Mesothelial cell of epicardium (in vitro differentiated cells): ENCODE measurements at places on chromosomes 3 and 15.
A peak's percentile ranks its signal among the peaks of the same experiment; 100 is the strongest.

DNA sequence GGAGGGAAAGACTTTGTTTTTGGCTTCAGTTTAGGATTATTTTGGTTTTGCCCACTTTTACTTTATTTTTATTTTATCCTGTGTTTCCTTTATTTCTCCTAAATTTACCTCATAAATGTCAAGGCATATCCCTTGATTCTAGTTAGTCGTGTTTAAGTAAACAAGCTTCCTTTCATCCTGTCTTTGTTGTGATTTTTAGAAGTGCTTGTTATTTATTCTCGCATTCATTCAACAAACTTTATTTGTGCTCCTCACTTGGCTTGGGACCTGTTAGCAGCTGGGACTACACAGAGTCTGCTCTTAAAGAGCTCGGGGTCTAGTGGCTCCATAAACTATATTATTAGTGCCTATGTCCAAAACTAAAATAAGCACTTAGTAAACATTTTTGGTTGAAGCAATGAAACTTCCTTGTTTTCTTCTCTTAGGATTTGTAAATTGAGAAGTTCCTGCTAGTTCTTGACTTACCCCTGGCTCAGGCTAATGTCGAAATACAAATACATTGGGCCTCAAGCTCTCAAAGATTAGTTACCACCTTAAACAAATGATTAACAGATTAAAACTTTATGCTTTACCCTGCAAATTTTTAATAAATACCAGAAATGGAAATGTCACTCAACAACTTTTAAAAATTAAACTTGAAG is 19.0 kb upstream of the DMXL2 start:
- DNase-seq, result no peak

GRCh38 chr3:180325958-180326357 is 276.0 kb upstream of the TTC14 start:
- DNase-seq, result no peak

- no peak for DNase-seq
Observed at GRCh38 chr3:133264920-133265319, 134.9 kb upstream of the BFSP2 start.

DNA sequence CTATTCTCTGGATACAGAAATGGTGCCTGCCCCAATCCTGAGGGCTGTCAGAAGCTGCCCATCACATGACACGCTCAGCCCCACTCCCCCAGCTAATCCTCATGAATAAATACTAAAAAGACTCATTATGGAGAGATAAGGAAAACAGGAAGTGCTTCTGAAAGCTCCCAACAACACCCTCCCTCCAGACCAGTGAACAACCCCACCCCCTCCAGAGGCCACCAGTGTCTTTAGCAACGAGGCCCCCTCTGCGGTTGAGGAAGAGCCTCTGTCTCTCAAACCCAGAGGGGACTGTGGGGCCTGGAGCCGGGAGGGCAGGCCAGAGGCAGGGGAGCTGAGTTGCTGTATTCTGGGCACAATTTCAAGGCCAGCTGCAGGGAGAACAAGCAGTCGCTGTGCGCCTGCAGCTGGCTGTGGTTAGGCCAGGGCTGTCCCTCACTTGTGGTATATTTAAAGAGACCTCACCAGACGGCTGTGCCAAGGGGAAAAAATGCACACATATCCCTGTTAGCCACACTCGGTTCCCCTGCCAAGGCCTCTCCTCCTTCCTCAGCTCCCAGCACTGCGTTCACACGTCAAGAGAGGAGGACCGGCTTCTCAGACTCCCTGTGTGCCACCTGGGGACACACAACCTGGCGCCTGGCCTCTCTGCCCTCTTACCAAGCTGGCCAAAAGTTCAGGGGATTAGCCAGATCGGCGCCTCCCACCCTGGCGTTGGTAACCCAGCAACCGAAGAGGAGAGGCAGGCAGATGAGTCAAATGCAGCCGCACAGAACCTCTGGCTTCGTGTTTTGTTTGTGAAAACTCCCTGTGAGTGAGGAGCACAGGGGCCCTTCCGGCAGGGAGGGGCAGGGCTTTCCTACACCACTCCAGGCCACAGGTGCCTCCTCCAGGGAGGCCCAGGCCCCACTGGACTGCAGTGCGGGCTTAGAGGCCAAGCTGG is 101.2 kb upstream of the ETV5 start:
- no peak for DNase-seq

- no peak for DNase-seq
Observed at GRCh38 chr3:197362081-197362480, 63.7 kb upstream of the DLG1 start.

GRCh38 chr15:78064544-78064943 is 13.0 kb downstream of the TBC1D2B start:
- no peak for DNase-seq

DNA sequence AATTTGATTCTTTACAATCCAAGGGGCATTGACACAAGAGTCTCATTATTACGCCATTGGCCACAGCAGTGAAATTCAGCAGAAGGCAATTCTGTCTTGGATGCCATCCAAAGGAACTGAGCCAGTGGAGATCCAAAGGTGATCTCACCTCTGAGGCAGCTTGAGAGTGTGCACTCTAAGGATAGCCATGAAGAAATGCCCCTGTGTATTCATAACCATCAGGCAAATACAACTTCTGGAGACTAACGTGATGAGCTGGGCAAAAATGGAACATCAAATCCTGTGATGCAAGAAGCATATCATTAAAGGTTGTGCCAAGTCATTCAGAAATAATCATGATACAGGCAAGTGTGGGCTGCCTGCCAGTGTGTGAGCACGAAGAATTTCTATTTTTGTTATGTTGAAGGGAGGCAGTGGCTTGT is 41.4 kb downstream of the ROBO2 start:
- DNase-seq, result no peak

- no peak for DNase-seq
Observed at GRCh38 chr3:9786209-9786739, 6.0 kb downstream of the TADA3 start.

- no peak for DNase-seq
Observed at GRCh38 chr15:69916169-69916785, 181.4 kb downstream of the TLE3 start.

- DNase-seq, result no peak
Observed at GRCh38 chr15:77118882-77119321, 48.0 kb upstream of the TSPAN3 start.

- DNase-seq, result no peak
Observed at GRCh38 chr3:35487376-35487775, 151.9 kb upstream of the ARPP21 start.

GRCh38 chr15:68383161-68384074 is 48.5 kb downstream of the ITGA11 start:
- DNase-seq, result no peak

GRCh38 chr15:82764740-82765139 is 41.1 kb downstream of the FSD2 start:
- DNase-seq, result no peak

GRCh38 chr3:188326111-188326510 is 172.2 kb downstream of the LPP start:
- no peak for DNase-seq

DNA sequence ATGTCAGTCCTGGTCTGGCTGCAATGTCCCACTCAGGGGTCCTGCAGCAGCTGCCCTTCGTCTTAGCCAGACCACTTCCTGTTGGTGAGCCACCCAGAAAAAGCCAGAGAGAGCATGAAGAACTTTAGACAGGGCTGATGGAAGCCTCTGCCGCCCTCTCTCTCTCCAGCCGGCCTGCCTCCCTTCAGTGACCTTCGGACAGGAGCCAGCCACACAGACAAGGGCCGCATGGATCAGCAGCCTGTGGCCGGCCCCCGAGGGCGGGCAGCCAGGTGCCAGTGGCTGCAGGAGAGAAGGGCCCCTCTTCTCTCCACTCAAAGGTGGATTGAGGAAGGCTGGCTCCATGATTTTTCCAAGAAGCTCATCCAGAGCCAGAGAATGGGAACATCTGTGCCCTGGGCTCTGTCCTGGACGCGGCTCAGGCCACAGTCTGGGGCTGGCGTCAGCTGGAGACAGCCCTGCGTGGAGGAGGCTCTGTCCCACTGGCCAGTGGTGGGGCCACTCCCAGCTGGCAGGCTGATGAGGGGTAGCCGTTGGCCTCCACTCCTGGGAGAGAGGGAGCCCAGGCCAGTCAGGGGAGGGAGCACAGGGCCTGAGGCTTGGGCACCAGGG is 42.9 kb downstream of the ISG20 start:
- DNase-seq, result no peak

GRCh38 chr15:46277451-46277850 is 642.6 kb downstream of the SQOR start:
- no peak for DNase-seq

- DNase-seq, result no peak
Observed at GRCh38 chr3:10505791-10506585, 602 bp upstream of the ATP2B2 start.

DNA sequence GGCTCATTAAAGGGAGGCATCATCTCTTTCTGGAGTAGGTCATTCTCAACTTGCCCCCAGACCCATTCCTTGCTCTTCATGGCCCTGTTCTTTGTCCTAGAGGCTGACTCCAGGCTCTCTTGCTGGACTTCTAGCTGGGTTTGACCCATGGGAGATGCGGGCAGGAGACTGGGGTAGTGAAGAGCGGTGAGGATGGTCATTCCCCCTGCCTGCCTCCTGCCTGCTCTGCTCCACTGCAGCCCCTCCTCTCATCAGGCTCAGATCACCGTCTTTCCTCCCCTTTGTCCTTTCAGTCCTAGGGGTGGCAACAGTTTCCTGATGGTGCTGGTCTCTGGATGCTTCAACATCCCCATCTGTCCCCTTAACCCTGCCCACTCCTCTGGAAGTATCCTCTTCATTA is 170.9 kb downstream of the ABHD5 start:
- no peak for DNase-seq

GRCh38 chr15:72176159-72176558 is 21.4 kb downstream of the GRAMD2A start:
- no peak for DNase-seq

- no peak for DNase-seq
Observed at GRCh38 chr3:127275287-127275781, 12.5 kb downstream of the PRR20G start.

DNA sequence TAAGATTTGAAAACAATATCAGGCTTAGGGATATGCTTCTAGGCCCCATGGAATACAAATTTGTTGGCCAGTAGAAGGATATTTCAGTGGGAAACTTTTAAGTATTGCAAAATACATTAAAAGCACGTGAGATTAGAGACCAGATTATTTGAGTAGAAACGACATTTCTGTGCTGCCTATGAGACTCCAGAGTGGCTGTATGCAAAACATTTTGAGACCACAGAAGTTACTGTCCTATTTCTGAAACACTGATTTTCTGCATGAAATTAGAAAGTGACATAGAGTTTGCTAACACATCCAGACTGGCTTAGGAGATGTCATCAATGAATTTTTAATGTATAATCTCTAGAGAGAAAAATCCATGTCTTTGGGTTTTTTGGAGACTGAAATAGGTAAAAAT is 99.8 kb downstream of the KCNH8 start:
- DNase-seq, result no peak

DNA sequence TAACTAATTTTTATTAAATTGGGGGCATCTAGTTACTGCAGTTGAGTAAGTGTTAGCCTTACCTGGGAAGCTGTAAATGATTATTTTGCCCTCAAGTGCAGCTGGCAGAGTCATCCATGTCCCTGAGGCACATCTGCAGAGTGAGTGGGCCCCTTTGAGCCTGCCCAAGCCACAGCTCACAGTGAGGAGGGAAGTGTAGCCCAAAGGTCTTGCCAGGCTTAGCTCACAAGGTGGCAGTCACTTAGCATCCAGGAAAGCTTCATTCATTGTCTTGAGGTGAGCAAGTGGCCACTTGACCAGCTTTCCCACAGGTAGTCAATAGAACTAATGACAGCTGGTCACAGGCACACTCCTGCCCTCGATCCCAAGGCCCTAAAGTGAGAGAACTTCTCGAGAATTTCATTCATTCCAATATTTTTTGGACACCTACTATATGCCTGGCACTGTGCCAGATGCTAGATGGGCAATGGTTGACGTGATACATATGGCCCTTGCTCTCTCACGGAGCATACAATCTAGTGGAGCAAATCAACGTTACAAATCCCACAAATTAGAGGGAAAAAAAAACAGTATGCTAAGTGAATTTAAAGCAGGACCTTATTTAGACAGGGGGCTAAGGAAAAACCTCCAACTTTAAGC is 163.3 kb upstream of the IL12A start:
- DNase-seq, result no peak

DNA sequence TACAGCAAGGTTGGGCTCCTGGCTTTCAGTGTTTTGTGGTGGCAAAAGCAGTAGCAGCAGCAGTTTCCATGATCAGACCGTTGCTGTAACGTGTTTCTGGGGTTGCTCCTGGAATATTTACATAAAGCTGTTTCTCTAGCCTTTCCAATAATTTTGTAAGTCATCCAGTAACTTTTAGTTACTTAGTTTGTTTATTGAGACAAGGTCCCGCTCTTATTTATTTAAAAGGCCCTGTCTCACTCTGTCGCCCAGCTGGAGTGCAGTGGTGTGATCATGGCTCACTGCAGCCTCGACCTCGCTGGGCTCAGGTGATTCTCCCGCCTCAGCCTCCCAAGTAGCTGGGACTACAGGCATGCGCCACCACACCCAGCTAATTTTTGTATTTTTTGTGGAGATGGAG is 8.8 kb upstream of the MYO5A start:
- no peak for DNase-seq

DNA sequence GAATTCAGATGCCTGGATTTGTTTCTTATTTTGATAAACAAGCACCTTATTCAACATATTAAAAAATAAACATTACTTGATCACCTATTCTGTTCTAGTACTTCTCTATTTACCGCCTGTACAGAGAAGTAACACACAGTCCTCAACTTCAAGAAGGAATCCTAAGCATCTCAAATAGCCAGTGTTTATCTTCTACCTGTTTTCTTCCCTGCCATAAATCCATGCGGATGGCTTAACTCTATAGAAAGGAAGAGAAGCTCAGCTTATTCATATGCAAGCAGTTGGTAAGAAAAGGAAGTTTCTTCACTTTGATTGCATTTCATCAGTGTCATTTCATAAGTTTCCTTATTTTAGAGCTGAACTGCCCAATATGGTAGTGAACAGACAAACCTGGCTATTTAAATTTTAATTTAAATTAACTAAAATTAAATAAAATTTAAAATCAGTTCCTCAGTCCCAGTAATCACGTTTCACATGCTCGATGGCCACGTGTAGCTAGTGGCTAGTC is 210.0 kb upstream of the PEX5L start:
- no peak for DNase-seq

DNA sequence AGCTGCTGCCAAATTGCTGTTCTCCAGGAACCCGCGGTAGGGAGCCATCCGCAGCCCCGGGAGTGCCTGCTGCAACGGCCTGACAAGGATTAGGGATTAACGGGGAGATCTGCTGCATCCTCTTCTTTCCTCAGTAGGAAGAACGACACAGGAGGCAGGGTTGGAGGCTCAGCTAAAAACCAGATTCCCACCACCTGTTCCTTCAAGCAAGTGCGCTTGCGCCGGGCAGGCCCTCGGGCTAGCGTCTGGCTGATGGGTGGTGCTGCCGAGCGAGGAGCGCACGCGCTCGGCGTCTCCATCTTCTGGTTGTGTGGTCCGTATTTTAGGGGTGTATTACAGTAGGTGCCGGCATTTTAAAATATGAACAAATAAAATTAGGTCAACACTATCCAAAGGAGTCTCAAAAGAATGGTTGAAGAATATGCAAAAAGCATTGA is 25.4 kb upstream of the SLC25A26 start:
- peak; percentile 40 for DNase-seq

DNA sequence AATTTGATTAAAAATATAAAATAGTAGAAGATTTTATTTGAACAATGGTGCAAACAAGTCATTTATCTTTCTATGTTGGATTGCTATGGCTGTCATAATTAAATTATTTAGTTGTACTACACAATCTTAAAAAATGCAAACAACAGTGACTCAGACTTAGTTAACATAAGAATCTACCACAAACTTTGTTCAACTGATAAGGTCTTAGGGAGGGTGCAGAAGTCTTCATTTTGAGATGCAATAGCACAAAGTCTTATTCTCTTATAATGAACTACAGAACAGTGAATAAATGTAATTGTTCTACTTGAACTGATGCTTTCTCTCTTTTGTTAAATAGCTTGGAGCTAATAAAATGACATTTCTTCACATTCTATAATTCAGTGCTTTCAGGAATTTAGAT is 482.8 kb upstream of the NAALADL2 start:
- DNase-seq, result no peak
